ENCODE measurements at places on chromosomes 7 and 10. TPM values are rescaled to one million over a fixed set of nuclear protein-coding genes. Genes with fewer than 3 reads are reported as not detected.
A peak's percentile ranks its signal among the peaks of the same experiment; 100 is the strongest.

Gene STRIP2
- total RNA-seq: 7.5 TPM

Gene OPN1SW
- total RNA-seq: not detected

Gene ENKUR
- not detected for total RNA-seq

Gene POLR1F
- total RNA-seq: 19.8 TPM

Gene ARL3
- total RNA-seq: 2.5 TPM

Gene LGI1
- total RNA-seq: not detected

Gene CARD11
- not detected for total RNA-seq

Gene XRCC2
- total RNA-seq: 18.7 TPM

Gene SPAG6
- total RNA-seq: 0.12 TPM

Gene NPTX2
- not detected for total RNA-seq

Gene UBN2
- 3.7 TPM for total RNA-seq

DNA sequence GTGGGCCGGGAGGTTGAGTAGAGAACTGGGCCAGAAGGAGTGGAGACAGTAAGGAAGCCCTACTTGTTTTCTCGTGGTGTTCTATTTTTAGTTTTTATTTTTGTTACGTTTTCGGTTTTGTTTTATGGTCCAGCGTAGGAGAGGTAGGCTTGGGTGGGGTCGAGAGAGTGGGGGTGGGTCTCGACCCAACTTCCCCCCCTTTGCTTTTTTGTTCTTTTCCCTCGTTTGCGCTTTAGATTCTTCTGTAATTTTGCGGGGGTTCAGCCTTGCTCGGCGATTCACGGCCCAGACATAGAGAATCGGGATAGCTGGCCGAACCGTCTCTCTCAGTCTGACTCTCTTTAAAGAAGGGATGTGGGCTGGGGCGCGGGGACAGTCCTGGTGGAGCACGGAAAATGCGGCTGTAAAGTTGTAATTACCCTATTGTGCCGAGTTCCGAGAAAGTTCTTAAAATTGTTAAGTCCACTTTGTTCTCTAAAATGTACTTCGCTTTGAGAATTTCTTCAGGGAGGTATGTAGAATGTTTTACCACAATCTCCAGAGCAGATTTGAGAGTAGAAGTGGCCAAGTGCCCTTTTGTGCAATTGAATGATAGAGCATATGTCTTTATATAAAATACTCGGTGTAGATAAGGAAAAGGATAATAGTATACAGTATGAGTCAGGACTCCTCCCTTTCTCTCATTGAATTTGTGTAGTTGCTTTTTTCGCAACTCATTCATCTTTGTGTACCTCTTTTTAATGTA, 816 bp downstream of the DMTF1 start:
- peak; percentile 11 for DNase-seq

DNA sequence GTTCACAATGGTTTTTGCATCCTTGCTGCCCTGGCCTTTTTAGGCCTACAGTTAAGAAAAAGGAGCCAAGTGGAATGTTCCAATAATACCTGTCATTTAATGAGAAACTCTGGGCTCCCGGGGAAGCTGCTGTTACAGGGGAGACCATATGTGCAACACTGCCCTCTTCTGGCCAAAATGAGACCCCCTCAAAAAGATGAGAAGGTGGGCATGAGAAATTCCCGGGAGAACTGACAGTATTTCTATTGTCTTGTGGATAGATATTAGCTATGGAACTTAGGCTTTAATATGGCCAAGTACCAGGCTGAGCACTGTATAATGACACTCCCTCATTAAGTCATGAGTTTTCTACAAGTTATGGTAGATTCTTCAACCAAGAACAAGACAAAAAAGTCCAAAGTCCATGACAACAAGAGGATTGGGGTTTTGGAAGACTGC, 99.4 kb downstream of the CCDC3 start:
- peak; percentile 53 for DNase-seq

DNA sequence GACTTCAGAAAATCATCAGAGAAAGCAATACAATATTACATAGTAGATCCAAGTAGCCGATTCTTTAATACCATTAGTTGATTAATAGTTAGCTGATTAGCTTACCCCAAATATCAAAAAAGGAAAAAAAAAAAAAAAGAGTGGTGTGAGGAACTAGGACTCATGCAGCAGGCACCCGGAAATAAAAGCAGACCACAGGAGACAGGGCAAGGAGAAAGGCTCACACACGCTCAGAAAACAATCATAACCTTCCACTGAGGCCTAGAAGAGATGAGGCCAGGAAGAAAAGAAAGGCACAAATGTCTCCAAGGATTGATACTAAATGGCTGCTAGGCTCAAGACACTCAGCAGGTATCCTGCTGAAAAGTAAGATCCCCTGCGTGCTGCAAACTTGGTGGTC, 25.9 kb downstream of the TRDMT1 start:
- no peak for DNase-seq

GRCh38 chr7:30635798-30636197, 41.1 kb downstream of the GARS1 start:
- no peak for DNase-seq

DNA sequence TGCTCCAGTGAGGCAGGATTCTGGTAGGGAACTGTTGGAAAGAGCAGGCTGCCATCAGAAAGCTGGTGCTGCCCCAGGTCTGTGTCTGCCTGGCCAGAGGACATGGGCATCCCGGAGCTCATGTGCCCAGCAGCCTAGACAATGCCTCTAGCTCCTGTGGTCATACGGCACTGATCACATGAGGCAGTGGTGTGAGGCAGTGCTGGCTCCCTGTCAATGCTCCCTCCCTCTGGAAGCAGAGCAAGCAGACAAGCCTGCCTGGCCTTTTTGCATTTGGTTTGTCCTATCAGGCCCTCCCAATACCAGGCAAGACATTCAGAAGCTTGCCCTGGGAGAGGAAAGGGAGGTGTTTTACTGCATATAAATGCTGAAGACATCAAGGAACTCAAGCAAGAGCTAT, 19.5 kb upstream of the MMP21 start:
- no peak for DNase-seq

GRCh38 chr10:95963202-95963990, 55.6 kb downstream of the CC2D2B start:
- DNase-seq: no peak

DNA sequence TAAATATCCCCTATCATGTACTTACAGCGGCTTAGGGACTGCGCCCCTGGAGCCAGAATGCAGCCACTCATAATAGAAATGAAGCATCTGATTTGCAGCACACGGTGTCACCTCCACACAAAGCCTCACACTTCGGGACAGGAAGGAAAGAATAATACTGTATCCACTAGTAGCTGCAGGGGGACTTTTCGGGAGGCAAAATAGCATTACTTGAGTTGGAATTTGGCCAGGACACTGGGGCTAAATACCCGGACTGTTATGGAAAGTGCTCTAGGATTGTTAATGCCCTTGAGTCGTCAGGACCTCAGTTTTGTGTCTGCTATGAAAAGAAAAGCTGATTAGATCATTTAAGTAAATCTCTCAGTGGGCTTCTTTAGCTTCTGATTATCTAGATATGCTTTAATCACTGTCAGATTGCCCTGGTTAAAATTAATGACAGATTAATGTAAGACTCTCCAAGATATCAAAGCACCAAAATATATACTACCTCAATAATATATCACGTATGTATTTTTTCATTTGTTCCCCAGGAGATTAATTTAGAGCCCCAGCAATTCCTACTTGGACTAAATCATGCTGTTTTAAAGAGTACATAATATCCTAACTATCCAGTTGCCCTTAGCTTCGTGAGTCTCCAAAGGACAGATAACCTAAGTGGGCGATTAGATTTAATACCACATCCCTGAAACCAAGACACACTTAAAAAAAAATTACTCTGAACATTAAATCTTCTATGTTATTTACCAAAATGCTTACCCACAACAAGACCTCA, 173.0 kb upstream of the NEBL start:
- no peak for DNase-seq

GRCh38 chr10:71836596-71836974, 14.5 kb downstream of the PSAP start:
- no peak for DNase-seq

DNA sequence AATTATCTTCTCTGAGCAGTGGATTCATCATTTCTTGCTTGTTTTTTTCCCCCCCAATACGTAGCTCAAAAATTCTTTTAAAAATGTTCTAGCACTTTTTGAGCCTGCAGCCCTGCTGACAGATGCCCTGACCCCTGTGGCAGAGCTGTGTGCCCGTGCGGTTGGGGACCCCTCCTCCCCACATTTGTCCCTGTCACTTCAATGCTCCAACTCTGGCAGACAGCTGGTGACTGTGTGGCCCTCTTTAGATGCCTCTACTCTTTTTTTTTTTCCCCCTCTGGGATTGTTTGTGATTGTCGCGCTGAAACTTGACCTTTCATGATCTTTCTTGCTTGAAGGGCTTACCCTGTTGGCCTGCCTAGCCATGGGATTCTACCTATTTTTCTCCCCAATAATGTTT, 214.1 kb downstream of the TMEM178B start:
- no peak for DNase-seq

Data from PC-3 (cell line).